ENCODE measurements at places on chromosomes 5 and 9. TPM values are rescaled to one million over a fixed set of nuclear protein-coding genes. Genes with fewer than 3 reads are reported as not detected.
A peak's percentile ranks its signal among the peaks of the same experiment; 100 is the strongest.

The C9orf50 gene
- total RNA-seq = not detected

GRCh38 chr5:20575571-20575970, 587.6 kb upstream of the CDH18 start:
- DNase-seq = no peak

DNA sequence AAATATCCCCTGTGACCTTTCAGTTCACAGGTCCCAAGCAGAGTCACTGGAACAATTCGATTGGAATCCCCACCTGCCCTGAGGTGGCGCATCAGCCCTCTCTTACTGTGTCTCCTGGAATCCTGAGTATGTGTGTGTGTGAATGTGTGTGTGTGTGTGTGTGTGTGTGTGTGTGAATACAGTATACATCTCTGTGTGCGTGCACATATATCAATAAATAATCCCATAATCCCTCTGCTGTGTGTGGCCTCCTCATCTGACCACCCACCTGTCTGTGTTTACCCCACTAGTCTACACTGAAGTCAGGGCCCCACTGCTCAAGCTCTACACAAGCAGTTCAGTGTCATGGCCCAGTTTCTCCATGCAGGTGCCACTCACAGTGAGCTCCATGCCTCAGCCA, 187.4 kb downstream of the ERCC6L2 start:
- DNase-seq = no peak

- DNase-seq = peak; percentile 66
These were observed 14.3 kb upstream of the NR4A3 start for GRCh38 chr9:99807276-99807852.

GRCh38 chr9:133351526-133351907, 3.5 kb downstream of the RPL7A start:
- no peak for DNase-seq

DNA sequence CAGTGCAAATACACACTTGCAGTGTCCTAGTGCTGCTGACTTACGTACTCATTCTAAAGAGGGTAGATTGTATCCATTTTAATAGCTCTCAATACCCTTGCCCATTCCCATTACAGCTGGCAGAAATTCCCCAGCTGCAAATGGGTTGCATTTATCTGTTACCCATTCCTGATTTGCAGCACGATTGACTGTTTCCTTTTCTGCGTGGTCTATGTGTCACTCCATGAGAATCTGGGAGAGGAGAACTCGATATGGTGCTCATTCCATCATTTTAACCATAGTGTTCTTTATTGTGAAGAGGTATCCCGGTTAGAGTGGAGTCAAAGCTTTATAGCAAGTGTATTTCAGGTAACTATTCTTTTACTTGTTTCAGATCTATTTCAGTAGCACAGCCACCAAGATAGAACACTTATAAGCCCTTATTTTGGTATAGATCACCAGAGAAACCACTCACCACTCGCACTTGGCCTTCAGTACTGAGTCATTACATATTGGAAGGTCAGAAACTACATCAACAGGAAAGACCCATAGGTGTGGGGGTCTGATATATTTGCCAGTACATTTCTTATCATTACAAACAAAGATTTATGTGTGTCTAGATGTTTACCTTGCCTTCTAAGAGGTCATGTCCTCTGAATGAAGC, 139.5 kb downstream of the MUSK start:
- no peak for DNase-seq

Measured in colonic mucosa (tissue), 4 donors.